ENCODE measurements at places on chromosomes 11 and 22.

DNA sequence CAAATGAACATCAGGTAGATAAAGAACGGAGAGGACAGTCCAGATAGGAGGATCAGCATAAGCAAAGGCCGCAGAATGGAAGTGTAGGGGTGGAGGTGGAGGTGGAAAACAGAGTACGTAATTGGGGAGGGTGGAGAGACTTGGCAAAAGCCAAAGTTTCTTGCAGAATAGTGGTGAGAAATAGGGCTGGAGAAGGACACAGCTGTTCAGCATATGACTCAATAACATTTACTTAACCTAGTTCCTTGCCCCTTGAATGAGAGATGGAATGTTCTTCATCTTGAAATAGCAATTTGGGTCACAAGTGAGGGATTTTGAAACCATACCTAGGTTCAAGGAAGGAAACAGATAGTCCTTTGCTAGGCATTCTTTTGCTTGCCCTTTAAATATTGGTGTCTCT is 235.9 kb upstream of the ARHGAP20 start:
- no peak for ATAC-seq

GRCh38 chr22:28619236-28619635 is 60.4 kb downstream of the TTC28 start:
- no peak for ATAC-seq

- no peak for ATAC-seq
Observed at GRCh38 chr11:121356357-121356756, 63.8 kb downstream of the SC5D start.

DNA sequence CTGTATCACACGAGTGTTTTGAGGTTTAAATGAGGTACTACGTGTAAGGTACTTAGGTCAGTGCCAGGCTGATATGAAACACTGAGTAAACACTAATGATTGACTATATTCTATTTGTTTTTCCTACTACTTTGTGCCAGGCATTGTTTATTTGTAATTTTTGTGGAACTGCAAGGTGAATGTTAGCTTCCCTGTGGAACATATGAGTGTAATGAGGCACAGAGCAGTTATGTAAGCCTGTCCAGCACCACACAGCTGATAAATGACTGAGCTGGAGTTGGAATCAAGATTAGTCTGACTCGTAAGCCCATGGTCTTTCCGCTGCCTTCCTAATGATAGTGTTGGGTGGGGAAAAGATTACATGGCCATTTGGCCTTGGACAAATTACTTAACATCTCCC is 5.9 kb downstream of the SLC37A2 start:
- no peak for ATAC-seq

DNA sequence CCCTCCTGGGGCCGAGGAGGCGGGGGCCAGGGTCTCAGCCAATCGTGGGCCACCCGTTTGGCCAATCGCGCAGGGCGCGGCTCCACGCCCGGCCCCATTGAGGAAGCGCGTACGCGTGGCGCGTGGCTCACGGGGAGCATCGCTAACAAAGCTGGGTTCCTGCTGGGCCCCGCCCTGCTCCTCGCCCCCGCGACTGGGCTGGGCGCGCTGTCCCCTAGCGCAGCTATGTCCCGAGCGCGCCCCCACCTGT is 614 bp upstream of the ASCL2 start:
- no peak for ATAC-seq

GRCh38 chr11:128298271-128298670 is 289.1 kb downstream of the ETS1 start:
- ATAC-seq = no peak

GRCh38 chr11:23554002-23554401 is 693.7 kb upstream of the CCDC179 start:
- no peak for ATAC-seq

- no peak for ATAC-seq
Observed at GRCh38 chr11:57502376-57502775, 13.1 kb downstream of the SLC43A1 start.

DNA sequence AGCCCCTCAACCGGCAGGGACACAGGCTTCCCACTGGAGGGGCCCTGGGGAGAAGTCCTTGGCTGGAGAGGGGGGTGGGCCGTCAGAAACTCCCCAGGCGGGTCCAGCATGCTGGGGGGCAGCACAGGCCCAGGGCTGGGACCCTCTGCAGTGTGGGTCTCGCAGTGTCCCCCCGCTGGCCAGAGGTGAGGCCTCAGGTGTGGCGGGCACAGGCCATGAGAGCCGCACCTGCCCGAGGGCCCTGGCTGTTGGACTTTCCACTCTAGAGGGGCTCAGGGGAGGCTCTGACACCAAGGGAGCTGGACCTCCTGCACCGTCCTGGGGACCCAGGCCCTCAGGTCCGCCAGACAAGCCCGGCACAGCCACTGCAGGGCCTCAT is 10.7 kb upstream of the PIM3 start:
- no peak for ATAC-seq

GRCh38 chr22:23068096-23068831 is 2.1 kb upstream of the GNAZ start:
- no peak for ATAC-seq

- peak; percentile 79 for ATAC-seq
Observed at GRCh38 chr11:113176599-113177360, 137.6 kb upstream of the TTC12 start.

- ATAC-seq = no peak
Observed at GRCh38 chr11:47765086-47765485, 2.1 kb downstream of the FNBP4 start.

DNA sequence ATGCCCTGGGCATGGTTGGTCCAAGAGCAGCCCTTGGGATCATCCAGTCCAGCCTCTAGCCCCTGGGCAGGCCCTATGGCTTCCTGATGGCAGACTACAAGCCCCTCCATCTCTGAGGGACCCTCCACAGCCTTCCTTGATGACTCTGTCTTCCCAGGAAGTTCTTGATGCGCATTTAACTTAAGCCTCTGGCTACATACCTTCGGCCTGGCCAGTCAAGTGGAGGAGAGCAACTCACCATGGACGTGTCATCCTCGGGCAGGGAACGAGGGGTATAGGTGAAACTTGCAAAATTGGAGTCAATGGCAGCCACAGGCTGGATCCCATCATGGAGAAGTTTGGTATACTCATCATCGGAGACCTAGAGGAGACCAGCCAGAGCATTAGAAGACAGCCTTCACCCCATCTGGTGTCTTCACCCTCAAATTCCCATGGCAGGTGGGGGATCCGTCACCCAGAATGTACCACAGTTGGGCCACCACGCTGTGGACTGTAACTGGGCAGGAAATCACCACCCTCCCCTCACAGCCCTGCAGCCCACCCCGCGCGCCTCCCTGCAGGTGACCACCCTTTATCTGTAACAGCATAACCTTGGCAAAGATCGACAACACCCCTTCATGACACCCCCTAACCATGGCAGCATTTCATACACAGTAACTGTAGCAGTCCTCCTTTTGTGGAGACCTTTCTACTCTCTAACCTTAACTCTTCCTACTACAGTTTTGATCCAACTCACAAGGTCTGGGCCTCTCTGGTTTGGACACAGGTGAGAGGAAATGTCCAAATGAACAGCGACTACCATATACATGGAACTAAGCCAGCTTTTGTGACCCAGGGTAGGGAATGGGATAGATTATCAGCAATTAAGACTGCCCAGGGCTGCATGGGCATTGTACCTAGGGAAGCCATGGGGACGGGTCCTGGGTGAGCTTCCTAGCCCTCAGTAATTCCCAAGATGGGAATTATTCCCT is 91.7 kb downstream of the PDE2A start:
- no peak for ATAC-seq

DNA sequence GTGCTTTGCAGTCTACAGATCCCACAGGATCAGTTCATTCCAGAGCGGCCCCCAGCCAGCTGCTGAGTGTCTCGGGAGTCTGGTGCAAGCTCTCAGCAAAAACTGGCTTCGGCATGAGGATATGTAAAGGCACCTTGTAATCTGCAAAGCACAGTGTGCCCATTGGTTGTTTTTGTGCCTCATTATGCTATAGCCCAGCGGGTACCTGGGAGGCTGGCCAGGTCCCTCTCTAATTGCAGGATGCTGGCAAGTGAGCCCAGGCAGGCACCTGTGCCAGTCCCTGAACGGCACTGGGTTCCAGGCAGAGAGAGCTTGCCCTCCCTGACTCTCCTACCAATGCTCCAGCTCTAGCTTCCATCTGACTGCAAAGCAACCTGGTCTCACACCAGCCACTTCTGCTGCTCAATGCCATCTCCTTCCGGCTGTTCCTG is 128.7 kb downstream of the DSCAML1 start:
- ATAC-seq = no peak

DNA sequence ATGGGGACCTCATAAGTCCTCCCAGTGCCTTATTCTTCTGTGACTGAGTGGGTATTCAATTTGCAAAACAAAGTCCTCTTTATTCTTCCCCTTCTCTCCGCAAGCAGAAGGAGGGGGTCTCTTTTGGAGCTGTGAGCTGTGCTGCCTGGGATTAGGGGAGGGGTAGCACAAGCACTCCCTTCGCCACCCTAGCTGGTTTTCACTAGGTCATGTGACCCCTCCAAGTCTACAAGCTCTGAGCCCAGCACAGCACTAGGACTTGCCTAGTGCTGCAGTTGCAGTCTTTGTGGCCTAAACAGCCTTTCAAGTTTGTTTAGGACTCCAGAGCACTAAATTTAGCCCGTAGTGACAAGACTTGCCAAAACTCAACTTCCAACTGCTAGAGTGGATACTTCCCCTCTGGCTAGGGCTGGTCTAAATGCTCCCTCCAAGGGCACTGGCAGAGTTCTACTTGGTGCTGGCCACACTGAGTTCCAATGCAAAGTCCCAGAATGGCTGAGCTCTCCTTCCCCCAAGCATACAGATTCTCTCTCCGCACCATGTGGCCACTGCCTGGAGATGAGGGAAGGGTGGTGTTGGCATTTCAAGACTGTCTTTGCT is 25.4 kb downstream of the TAF1D start:
- no peak for ATAC-seq

GRCh38 chr11:68300076-68300830 is 12.1 kb upstream of the LRP5 start:
- ATAC-seq = no peak

DNA sequence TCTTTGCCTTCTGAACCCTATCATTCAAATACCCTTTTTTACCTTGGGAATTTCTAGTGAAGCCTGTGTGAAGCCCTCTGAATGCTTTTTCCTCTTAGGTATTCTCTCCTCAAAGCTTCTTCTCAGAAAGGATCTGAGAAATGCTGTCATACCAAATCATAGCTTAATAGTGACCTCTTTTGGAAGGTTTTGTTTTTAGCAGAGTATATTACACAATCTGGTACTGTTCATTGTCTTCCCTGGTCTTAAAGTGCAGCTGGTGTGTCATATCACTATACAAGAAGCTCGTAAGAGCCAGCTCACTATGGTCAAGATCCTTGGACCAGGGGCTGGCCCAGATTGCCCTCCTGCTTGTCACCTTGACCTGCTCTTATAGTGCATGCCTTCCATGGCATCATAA is 204.4 kb upstream of the ANO5 start:
- no peak for ATAC-seq

GRCh38 chr22:19506212-19506611 is 18.0 kb downstream of the CLDN5 start:
- no peak for ATAC-seq

DNA sequence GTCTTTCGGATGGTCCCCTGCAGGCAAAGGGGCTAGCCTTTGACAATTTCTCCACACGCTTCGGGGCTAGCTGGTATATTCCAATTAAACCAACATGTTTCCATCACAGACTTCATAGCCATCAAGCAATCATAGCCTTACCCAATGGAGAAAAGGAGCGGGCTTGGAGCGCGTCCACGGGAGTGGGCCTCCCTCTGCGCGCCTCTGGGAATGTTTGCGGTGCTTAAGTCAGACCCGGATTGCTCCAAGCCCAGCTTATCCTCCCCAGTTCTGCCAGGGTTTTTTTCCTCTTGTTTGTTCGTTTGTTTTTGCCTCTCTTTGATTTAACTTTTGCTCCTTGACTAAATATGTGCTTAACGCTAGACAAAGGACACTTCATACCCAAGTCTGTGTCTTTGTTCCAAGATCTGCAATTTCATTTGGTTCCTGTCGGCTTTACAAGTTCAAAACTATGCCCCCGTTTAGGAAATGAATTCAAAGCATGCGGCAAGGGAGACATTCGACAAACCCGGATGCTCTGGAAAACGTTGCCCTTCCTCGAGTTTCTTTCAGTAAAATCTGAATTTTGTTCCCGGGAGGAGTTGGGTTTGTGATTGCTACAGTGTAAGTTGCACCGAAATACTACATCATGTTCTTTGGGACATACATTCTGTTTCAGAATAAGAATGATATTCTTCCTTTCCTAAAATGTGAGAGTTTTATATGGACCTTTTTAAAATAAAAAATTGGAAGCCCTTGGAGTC is 1.0 kb upstream of the GLB1L2 start:
- ATAC-seq = no peak

GRCh38 chr22:38148245-38148644 is 33.4 kb downstream of the PLA2G6 start:
- ATAC-seq = no peak

DNA sequence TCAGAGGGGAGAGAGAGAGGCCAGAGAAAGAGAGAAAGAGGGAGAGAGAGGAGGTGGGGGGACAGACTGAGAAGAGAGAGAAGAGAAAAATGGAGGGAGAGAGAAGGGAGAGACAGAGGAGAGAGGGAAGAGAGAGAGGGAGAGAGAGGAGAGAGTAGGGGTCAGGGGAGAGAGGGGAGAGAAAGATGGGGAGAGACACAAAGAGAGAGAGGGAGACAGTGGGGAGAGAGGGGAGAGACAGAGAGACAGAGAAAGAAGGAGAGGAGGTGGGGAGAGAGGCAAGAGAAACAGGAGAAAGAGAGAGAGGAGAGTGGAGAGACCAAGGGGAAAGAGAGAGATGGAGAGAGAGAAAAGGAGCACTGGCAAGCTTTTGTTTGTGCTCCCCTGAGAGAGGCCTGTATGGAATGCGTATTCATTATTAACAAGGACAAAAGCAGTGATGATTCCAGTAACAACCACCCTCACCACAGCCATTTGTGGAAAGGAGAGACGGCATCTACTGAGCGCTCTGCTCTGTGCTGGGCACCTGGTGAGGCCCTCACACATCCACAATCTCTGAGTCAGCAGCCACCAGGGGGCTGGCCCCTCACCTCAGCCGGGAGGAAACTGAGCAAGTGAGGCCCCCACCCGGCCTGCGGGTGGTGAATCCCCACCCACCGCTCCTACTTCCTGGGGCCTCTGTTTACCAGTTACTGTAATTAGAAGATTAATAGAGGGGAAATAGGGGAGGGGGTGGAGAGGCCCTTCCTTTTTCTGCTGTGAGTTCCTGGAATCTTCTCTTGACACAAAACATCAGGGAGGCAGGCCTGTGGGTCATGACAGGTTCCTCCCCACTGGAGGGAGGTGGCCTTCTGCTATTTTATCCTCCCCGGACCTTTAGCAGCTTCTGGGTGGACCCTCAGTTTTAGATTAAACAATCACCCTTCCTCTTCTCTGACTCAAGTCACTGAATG is 14.6 kb upstream of the MIAT start:
- ATAC-seq = no peak

All from SK-N-SH treated with all-trans-retinoic acid at 6 μM for 48 hours (cell line).